Prostate gland (tissue), 2 donors: ENCODE measurements at places on chromosomes 13 and 19.

- no peak for DNase-seq
Observed at GRCh38 chr13:39185326-39185725, 147.1 kb downstream of the NHLRC3 start.

DNA sequence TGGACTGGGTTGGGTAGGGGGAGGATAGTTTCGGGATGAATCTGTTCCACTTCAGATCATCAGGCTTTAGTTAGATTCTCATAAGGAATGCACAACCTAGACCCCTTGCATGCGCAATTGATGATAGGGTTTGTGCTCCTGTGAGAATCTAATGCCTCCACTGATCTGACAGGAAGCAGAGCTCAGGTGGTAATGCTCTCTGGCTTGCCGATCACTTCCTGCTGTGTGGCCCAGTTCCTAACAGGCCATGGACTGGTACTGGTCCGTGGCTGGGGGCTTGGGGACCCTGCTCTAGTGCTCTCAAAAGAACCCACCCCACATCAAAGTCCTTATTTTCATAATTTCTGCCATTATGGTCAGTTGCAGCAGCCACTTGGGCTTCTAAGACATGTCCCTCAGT, 30.1 kb downstream of the DNAJC3 start:
- DNase-seq, result no peak

GRCh38 chr19:38063928-38064327, 156.9 kb downstream of the SIPA1L3 start:
- no peak for DNase-seq

DNA sequence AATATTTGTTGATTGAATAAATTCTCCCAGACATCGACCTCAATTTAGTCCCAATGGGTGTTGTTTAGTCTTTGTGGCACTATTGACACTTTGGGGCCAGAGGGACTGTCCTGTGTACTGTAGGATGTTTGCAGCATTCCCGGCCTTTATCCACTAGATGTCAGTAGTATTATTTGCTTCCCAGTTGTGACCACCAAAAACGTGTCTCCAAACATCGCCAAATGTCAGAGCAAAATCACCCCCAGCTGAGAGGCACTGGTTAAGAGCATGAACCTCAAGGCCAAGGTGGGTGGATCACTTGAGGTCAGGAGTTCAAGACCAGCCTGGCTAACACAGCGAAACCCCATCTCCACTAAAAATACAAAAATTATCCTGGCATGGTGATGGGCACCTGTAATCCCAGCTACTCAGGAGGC, 15.4 kb downstream of the NLRP12 start:
- DNase-seq, result no peak

GRCh38 chr13:19960653-19960976, 2.1 kb downstream of the ZMYM2 start:
- DNase-seq, result no peak

- no peak for DNase-seq
Observed at GRCh38 chr13:21034603-21035191, 26.7 kb downstream of the LATS2 start.

- no peak for DNase-seq
Observed at GRCh38 chr13:114082849-114083645, 49.4 kb downstream of the RASA3 start.

- no peak for DNase-seq
Observed at GRCh38 chr13:110312339-110313031, 5.4 kb downstream of the COL4A2 start.

- DNase-seq, result no peak
Observed at GRCh38 chr13:45798851-45799250, 52.7 kb downstream of the SIAH3 start.

DNA sequence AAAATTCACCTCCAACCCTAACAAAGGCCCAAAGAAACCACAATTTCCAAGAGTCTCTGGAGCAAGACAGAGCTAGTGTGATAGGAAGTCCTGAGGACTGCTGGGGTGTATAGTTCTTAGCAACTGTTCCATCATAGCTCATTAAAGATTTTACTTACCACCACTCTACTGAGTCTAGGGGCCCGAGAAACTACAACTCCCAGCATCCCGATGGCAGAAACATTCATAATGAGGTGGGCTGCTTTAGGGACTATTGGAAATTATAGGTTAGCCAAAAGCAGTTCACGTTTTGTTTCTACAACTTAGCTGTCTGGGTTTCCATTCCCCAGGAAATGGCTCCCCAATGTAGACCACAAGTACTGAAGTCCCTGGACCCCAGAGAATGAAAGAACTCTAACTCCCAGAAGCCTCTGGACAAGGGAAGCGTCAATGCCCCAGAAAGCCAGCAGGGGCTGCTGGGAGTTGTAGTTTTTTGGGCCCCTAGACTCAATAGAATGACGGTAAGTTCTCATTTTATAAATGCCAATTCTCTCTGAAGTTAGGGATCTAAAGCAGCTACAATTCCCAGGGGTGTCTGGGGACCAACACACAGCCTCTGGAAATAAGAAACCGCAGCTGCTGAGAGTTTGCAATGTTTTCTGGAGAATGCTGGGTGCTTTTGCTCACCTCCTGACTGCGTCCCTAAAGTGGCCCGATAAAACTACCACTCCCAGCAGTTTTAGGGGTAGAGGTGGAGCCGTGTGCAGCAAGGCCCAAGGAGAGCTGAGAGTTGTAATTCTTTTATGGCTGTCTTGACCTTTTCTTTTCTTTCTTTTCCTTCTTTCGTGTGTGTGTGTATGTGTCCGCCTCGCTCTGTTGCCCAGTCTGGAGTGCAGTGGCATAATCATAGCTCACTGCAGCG, 11.1 kb downstream of the FTL start:
- DNase-seq, result no peak

DNA sequence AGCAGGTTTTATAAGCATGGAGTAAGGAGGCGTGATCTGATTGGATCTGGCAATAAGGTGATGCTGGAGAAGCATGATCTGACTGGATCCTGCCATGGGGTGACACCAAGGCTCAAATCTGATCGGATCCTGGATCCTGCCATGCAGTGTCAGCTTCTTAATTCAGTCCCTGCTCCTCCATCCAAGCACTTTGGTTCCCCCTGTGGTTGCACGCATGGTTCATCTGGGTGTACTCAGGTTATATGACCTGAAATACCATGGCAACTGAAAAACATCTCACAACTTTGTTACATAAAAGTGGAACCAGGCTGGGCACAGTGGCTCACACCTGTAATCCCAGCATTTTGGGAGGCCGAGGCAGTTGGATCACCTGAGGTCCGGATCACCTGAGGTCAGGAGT, 17.6 kb upstream of the KLK4 start:
- DNase-seq, result no peak
